Small intestine (tissue), 16 donors: ENCODE measurements at places on chromosomes 2 and 18. TPM values are rescaled to one million over a fixed set of nuclear protein-coding genes. Genes with fewer than 3 reads are reported as not detected.

The GALNT14 gene
- 8.2 TPM for polyA plus RNA-seq

The CAPN14 gene
- 0.15 TPM for polyA plus RNA-seq

The PRKAG3 gene
- polyA plus RNA-seq: 0.15 TPM

The AQP12A gene
- polyA plus RNA-seq: 1.2 TPM

The PSMG2 gene
- polyA plus RNA-seq: 78.4 TPM

The CIB4 gene
- not detected for polyA plus RNA-seq

- H3K4me1 ChIP-seq: no peaks in the 10 kb centered on the region
- no peaks in the 10 kb centered on the region for H3K27me3 ChIP-seq
- no peak for DNase-seq
Observed at GRCh38 chr2:122062506-122062905, 307.1 kb downstream of the TSN start.

- no peak for DNase-seq
- H3K4me3 ChIP-seq: peak overlapping the region; percentile 87
- H3K27me3 ChIP-seq: no peaks in the 10 kb centered on the region
- H3K4me1 ChIP-seq: peaks cover 8% of the 10 kb centered on the region
Observed at GRCh38 chr18:21742315-21742687, 1.7 kb downstream of the MIB1 start.

GRCh38 chr2:135473567-135473966 lies 57.5 kb downstream of the ZRANB3 start:
- no peak overlapping the region for H3K27ac ChIP-seq
- H3K27me3 ChIP-seq: no peaks in the 10 kb centered on the region
- H3K4me1 ChIP-seq: no peaks in the 10 kb centered on the region
- H3K36me3 ChIP-seq: no peaks in the 10 kb centered on the region
